Posterior vena cava (tissue), 2 donors: ENCODE measurements at places on chromosomes 7 and 10.

DNA sequence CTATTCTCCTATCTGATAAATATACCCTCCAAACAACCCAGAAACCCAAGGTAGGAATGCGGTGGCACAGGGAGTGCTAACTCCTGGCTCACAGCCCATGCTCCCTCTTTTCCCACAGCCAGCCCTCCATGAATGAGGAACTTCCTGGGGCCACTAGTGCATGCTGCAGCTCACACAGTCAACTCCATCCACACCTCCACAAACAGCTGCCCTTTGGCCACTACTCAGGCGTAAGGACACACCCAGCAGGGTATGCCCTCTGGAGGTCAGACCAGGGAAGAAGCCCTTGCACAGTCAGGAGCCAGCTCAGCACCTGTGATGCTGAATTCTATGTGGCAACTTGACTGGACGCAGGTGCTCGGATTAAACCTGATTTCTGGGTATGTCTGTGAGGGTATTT lies 85.2 kb upstream of the PIK3CG start:
- no peak for DNase-seq

DNA sequence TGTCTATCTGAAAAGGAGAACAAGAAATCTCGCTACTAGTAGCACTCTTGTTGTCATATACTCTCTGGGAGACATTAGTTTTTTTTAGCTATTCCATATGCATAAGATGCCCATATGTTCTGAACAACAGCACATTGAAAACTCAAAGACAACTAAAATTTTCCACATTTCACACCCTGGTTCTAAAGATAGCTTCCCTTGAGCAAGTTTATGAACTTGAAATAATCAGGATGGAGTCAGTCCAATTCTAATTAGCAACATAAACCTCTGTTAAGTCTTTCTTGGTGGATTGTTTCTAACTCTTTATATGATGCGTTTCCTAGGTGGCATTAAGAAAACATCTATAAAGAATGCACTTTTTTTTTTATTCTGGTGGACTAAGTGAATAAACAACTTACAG lies 1095.3 kb downstream of the GRM8 start:
- DNase-seq, result no peak

- no peak for DNase-seq
Observed at GRCh38 chr7:153070141-153070540, 310.6 kb downstream of the ACTR3B start.

- DNase-seq, result no peak
Observed at GRCh38 chr10:58174831-58175230, 92.9 kb downstream of the IPMK start.

DNA sequence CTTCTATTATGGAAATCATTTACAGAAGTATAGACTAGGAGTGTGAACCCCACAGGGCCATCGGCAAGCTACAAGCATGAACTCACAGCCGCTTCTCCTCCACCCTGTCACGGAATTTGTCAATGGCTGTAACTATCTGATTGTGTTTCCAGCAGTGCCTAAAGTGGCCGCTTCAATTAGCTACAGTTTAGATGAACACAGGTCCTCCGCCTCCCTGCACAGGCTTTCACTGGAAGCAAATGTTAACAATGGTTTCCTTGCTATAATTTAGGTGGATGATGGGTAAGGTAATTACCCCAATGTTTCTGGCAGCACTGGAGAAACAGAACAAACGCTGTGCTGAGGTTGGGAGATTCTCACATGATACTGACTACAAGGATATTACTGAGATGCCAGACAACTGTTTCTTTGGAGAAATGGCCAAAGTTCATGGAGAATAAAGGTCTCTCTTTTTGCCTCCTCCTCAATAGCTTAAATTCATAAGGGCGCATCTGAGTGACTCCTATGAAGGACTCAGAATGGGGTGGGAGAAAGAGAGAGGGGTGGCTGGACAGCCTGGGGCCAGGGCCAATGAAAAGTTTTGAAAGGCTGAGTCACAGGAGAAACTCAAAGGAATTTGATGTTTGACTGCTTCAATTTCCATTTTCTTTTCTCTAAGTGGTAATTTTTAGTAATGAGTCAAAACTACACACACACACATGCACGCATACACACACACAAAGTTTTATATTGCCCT lies 78.9 kb downstream of the SVIL start:
- no peak for DNase-seq

- DNase-seq, result no peak
Observed at GRCh38 chr10:32384171-32384570, 37.2 kb upstream of the EPC1 start.

GRCh38 chr7:91416155-91416865 lies 152.1 kb downstream of the FZD1 start:
- no peak for DNase-seq

GRCh38 chr7:55622241-55622640 lies 49.9 kb upstream of the VOPP1 start:
- DNase-seq, result no peak

DNA sequence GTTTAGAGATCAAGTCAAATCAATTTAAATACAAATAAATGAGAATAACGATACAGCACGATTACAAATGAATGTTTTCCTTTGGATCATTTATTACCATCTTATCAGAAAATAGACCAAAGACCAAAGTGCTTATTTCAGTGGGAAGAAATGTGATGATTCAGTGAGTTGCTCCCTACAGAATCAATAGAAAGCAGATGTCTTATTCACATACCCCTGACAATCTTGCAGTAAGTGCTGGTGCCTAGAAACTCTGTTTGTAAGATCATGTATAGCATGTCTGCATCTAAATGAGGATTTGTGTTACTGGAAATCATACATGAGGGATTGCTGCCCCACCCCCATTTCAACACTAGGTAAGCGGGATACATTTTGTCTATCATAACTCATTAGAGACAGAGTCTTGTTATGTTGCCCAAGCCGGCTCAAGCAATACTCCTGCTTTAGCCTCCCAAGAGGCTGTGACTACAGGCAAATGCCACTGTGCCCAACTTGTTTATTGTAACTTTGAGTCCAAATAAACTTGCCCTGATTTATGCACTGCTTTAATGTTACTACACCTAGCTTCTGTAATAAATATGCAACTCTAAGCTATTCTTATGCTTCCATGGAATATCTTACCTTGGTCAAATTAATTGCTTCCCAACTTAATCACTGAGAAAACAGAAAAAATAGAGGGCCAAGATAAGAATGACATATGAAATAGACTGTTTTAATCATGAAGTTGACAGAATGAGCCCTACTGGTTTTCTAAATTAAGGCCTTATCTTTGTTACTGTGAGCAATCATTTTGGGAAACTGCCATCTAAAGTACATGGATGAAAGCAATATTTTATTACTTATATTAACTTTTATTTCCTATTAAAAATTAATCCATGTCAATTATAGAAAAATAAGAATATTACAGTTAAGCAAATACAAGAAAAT lies 82.5 kb downstream of the AHR start:
- no peak for DNase-seq

DNA sequence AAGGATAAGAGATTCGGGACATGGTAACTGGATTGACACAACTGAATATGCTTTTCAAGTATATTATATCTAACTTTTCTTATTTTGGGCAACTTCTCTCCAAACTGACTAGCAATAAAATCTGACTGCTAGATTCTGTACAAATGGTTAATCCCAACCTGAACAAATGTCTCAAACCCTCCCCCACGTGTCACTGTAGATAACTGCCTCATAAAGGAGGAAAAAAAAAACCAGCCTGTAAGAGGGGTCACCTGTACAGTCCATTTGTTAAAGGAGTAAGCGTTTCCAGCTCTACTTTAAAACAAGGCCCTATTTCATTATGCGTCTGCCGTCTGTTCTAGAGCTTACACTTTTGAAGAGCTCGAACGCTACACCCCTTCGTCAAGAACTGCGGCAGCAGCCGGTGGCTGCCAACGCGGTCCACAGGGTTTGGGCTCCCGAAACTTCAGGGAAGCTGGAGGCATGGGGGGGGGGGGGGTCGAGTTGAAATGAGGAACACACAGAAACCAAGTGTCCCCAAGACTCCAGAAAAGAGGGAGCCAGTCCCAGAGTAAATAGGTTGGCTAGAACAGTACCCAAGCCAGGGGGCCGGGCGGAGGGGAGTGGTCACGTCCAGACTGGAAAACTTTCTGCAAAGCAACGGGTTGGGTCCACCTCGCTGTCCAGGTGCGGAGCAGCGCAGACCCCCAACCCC lies 492 bp downstream of the COG5 start:
- no peak for DNase-seq

DNA sequence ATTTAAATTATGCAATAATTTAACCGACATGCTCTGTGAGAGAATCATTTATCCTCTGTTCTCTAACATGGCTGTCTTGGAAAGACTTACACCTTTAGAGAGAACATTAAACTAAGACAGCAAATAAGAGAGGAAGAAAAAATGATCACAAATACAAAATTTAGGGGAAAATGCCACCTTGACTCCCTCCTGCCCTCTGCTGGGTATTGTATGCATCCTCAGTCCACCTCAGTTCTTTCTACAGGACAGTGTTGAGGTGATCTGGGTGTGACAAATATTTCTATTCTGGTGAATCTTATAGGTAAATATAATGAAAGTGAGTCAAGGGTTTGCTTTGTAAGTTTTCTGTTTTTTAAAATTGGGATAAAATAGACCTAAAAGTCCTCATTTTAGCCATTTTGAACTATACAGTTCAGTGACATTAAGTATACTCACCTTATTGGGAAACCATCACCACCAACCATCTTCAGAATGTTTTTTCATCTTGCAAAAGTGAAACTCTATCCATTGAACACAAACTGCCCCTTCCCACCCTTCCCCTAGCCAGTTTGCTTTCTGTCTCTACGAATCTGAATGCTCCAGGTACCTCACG lies 61.5 kb upstream of the ELMO1 start:
- no peak for DNase-seq

- no peak for DNase-seq
Observed at GRCh38 chr7:54898659-54899340, 120.0 kb upstream of the EGFR start.

DNA sequence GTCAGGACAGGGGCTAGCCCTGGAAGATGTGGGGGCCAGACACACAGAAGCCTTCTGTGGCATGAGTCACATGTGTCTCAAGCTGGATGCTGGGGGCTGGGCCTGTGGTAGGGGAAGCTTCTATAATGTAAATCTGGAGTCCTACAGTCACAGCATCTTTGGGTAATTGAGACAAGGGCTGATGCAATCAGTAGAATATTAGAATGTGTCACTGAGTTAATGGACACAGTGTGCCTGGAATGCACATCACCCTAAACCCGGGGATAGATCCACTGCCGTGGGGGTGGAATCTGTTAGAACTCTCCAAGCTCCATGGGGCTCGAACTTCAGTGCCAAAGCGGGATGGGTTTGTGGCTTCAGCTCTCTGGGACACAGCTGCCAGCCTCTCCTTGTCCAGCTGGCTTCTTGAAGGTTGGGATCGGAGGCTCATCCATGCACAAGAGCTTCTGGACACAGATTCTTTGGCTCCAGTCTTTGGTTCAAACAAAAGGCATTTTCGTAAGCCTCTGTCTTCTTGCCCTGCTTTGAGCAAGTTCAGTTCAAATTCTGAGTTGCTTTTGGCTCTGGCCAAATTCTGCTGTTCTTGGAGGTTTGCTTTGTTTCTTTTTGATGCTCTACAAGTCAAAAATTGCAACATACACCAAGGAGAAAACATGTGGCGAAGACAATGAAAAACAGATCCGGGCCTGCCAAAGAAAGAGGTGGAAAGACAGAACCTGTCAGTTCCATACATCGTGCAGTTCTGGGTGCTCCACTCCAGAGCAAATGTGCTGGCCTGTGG lies 194.8 kb upstream of the ZNF32 start:
- DNase-seq, result no peak

- no peak for DNase-seq
Observed at GRCh38 chr10:101967713-101968112, 88.3 kb downstream of the ARMH3 start.

GRCh38 chr10:117924820-117925219 lies 121.9 kb downstream of the RAB11FIP2 start:
- no peak for DNase-seq

DNA sequence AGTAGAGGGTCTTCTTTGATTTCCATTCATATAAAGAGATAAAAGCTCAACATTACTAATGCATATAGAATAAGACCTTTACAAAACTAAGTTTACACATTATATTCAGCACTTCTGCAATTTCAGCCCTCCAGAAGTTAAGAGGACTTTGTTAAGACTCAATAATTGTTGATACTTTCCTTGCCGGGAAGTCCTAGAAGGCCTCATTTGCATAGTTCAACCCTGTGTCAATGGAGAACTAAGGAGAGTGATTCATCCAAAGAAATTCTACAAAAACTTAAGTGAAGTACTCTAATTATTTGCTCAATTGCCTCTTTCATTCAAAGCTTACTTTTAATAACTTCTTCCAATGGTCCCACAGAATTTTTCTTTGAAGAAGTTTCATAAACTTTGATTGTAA lies 1060.3 kb upstream of the CELF2 start:
- DNase-seq, result no peak

DNA sequence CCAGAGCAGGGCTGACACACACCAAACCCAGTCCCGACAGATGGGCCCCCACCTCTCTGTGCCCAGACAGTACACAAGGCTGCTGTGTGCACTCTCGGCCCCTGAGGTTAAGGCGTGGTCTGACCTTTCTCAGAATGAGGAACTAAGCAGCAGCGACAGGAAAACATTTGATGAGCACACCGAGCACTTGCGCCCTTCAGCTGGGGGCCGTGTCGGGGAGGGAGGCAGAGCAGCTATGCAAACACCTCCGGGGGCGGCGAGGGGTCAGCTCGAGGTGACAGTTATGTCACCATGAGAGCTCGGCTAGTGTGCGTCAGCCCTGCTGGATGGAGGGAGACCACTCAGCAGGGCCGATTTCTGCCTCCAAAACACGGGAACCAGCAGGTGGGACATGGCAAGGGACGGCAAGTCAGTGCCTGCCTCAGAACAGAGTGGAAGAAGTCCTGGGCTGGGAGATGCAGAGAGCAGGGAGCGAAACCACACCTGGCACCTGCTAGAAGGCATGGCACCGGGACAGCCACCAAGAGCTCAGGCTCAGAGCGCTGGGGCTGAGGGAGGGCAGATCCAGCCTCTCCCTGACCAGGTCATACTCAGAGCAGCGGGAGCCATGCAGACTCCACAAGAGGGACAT lies 57.4 kb downstream of the CHST15 start:
- peak; percentile 89 for DNase-seq

- DNase-seq, result no peak
Observed at GRCh38 chr10:8416192-8416701, 361.8 kb downstream of the GATA3 start.

DNA sequence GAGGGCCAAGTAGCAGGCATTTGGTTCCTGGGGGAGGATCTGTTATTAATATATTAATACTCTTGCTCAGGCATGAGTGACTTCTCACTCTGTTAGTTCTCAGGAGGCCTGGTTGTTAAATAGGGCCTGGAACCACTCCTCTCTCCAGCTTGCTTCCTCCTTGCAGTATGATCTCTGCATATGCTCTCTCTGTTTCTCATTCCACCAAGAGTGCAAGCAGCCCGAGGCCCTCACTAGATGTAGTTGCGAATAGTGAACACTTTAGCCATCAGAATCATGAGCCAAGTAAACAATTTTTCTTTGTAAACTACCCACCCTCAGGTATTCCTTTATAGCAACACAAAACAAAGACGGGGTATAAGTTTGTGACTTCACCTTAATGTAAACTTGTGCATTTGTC lies 784.3 kb downstream of the DNAJB9 start:
- no peak for DNase-seq
